ENCODE measurements at places on chromosomes 3 and 15.

DNA sequence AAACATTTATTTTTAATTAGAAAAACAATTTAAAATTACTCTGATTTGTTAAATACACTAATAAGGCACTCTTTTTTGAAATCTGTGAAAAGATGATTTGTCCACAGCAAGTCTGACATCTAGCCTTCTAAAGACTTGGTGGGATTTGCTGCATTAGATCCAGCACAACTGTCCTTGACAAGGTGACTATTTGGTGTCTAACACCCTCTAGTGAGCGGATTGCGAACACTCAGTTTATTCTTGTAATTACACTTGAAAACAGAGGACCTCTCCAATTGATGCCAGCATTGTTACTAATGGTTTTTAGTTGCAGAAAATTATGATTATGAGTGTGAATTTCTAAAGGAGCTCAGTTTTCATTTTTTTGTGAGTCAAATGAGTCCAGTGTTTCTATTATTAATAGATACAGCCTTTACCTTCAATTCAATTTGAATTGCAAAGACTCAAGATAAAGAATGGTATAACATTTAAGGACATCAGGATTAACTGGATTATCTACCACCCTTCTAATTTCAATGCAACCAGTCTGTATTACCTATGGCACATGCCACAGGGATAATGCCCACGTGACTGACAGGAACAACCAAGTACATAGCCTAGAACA, 29.7 kb upstream of the STRIT1 start:
- no peak for DNase-seq

DNA sequence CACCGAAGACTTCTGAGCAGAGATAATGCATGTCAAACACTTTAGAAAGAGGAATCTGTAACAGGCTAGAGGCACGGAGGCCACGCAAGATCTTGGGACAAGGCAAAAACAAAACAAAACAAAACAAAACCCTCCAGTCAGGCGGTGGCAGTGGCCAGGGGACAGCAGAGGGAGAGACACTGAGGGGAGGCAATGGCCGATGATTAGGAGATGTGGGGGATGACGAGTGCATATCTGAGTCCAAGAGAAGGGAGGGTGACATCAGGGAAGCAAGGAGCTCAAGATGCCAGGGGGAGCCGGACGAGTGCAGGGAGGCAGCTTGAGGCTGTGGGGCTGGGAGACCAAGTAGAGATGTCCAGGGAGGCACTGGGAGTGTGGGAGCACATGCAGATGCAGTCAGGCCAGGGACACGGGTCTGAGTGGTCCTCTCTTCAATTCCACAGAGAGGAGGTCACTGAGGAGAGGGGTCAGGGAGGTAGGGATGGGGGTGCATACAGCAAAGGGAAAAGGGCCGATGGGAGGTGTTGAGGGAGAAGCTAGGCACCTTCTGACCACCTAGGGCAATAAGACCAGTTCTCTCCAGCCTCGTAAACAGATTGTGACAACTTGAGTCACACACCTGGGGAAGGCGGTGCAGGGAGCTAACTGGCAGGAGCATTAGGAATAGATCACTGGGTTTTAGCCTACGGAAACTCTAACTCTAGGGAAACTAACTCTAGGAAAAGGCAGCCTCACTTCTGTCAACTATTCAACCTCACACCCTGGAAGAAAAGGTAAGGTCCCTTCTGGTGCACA, 29.6 kb downstream of the SLCO2A1 start:
- DNase-seq, result no peak

- no peak for DNase-seq
These were observed 361.0 kb downstream of the FHIT start for GRCh38 chr3:60890226-60890625.

DNA sequence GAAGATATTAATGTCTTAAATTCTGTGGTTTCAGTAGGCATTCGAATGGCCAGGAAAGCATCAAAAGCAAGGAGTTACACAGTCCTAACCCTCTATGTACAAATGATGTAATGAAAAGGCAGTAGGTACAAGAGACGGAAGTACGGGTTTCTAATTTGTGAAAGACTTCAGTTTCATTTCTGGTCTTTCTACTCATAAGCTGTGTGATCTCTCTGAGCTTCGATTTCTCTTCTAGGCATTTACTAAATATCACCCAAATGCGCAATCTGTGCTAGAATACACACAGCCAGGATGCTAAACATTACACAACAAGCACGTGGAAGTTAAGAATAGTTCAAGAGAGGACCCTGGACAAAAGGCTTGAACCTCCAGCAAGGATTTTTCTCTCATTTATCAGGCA, 17.9 kb upstream of the STIMATE start:
- no peak for DNase-seq

- DNase-seq, result no peak
These were observed 3.7 kb upstream of the PLD1 start for GRCh38 chr3:171813897-171814460.

GRCh38 chr3:168952551-168952950, 711.0 kb downstream of the MECOM start:
- no peak for DNase-seq

GRCh38 chr3:141287326-141287725, 55.7 kb downstream of the PXYLP1 start:
- no peak for DNase-seq

GRCh38 chr15:92677999-92678398, 22.4 kb upstream of the FAM174B start:
- no peak for DNase-seq

DNA sequence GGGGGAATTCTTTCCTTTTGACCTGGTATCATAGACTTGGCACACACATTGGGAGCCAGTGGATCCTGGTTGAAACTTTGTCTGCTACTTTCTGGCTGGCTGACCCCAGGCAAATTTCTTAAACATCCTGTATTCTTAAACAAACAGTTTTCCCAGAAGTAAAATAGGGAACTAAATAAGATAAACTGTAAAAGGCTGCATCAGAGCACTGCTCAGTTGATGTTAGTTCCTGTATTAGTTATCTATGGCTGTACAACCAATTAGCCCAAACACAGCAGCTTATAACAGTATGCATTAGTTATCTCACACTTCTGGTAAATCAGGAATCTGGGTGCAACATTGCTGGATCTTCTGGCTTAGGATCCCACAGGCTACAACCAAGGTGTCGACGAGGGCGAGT, 73.1 kb upstream of the SLCO3A1 start:
- no peak for DNase-seq

DNA sequence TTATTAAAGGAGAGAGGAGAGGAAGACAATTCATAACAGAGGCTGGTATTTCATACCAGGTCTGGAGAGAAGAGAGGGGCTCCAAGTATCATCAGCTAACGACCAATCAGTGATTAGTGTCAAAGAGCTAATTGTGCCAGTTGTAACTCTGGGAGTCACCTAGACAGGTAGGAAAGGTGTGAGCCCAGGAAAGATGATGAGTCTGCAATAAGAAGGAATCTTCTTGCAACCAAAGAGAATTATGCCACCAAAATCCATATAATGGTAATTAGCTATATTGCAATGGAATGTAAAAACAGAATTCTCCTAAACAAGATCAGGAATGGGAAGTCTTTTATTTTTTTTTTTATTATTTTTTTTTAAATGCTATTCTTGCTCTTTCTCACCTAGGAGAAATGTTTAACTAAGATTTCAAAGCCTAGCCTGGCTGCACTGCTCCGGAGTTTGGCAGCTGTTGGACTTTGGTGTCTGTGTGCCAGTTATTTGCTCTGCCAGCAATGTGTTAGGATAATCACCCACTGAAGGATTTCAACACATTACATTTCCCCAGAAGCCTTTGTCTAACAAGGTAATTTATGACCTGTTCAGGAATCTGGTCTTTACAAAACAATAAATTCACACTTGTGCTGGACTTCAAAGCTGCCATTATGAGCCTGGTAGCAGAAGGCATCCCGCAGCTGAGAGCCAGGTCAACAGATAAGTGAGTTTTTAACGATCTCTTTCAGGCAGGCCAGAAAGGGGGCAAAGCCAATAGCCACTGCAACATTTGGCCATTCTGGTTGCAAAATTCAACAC, 89.4 kb downstream of the FOXB1 start:
- no peak for DNase-seq

DNA sequence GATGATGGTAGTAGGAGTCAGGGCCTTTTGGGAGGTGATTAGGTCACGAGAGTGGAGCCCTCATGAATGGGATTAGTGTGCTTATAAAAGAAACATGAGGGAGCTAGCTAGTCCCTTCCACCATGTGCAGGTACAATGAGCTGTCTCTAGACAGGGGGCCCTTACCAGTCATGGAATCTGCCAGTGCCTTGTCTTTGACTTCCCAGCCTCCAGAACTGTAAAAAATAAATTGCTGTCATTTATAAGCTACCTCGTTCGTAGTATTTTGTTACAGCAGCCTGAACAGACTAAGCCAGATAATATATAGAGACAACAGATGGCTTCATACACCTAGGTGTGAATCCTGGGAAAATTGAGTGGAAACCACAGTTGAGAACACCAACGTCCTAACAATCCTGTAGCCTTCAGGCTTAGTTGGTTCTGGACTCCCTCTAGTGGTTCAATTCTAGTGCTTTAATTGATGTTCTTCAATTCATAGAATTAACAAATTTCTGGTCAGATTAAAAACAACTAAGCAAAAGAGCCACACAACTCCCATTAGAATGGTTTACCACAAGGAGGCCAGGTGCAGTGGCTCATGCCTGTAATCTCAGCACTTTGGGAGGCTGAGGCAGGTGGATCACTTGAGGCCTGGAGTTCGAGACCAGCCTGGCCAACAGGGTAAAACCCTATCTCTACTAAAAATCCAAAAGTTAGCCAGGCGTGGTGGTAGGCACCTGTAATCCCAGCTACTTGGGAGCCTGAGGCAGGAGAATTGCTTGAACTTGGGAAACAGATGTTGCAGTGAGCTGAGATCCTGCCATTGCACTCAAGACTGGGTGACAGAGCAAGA, 21.3 kb upstream of the GATM start:
- no peak for DNase-seq

GRCh38 chr3:127224118-127224517, 31.2 kb downstream of the PRR23E start:
- no peak for DNase-seq

- no peak for DNase-seq
These were observed 117.6 kb upstream of the SAMMSON start for GRCh38 chr3:69881756-69882428.

DNA sequence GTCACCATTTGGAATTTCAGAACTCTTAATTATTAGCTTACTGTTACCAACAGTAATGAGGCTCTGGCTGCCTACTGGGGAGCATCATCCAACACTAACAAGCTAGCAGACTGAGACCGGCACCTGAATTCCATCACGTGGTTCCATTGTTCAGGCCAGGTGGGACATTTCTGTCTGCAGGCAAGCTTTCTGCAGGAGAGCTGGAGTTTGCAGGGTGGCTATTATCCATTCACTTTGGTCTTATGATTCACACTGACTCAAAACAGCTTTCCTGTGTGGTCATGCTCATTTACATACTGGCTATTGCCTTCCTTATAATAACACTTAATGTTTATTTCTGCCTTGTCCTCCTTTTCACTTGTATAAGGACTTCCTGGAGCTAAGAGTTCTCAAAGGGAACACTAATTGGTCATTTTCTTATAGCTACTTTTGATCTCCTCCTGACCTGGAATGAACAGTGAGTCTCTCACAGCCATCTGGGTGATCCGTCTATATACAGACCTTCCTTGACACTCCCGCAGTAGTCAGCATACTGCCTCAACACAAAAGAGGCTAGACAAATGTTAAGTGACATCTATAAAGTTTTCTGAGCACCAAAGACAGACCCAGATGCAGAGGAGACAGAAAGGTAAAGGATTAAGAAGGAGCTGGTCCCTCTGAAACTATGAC, 695.4 kb downstream of the FHIT start:
- DNase-seq, result no peak

DNA sequence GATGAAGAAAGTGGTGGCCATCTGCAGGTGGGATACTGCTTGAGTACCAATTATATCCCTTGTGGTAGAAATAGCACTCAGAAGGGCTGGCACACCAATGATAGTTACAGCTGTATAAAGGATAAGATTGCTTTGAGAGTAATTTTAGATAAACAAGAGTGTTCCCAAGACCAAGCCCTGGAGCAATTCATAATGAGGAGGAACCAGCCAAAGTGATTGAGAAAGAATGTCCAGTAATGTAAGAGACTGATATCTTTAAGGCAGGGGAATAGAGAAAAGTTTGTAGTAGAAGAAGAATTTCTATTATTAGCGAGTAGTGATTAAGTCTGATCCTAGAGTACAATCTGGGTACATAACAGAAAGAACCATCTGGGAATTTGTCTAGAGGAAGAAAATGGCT, 945.1 kb downstream of the OTOL1 start:
- DNase-seq, result no peak

DNA sequence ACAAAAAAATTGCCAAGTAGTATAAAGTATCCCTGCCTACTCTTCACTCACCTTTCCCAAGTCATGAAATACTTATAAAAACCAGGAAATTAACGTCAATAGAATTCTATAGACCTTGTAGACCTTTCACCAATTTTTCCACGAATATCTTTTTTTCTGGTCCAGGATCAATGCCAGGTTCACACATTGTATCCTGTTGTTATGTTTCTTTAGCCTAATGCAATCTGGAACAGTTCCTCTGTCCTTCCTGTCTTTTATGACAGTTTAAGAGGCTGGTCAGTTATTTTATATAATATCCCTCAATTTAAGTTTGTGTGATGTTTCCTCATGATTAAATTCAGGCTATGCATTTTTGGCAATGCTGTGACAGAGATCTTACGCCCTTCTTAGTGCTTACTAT, 63.2 kb upstream of the MAGI1 start:
- DNase-seq, result no peak

- no peak for DNase-seq
These were observed 2.5 kb upstream of the HHLA2 start for GRCh38 chr3:108293858-108294257.

- DNase-seq, result no peak
These were observed 79.9 kb upstream of the ONECUT1 start for GRCh38 chr15:52870015-52870414.

GRCh38 chr15:68210821-68211655, 5.9 kb upstream of the CALML4 start:
- DNase-seq, result no peak

DNA sequence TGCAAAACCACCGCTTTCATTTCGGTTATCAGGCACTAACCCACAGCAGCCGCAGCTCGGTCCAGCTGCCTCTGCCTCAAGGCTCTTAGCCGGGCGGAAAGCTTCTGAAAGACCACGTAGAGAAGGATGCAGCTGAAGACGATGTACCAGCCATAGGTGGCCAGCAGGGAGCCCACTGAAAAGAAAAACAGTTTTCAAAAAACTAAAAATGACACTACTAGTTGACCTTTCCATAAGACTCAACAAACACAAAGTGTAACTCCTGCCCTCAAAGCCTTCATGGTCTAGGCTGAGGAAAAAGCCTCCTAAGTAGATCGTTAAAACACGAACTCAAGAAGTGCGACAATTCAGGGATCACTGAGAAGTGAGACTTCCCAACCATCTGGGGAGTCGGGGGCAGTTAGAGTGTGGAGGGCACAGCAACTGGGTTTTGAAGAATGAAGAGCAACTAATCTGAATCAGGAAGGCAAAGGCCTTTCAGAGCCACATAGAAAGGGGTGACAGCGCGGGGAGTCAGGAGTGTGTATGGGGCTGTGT, 716 bp downstream of the SELENOS start:
- no peak for DNase-seq

GRCh38 chr15:68843425-68844311, 23.0 kb upstream of the ANP32A start:
- DNase-seq, result no peak

Data from activated CD4-positive, CD25-positive, alpha-beta regulatory T cell treated with anti-CD3 and anti-CD28 coated beads, Interleukin-2, amount 50 U/mL, for 16 hours (primary cell).